Thymus (tissue), 14 donors: ENCODE measurements at places on chromosomes 5 and 9.

DNA sequence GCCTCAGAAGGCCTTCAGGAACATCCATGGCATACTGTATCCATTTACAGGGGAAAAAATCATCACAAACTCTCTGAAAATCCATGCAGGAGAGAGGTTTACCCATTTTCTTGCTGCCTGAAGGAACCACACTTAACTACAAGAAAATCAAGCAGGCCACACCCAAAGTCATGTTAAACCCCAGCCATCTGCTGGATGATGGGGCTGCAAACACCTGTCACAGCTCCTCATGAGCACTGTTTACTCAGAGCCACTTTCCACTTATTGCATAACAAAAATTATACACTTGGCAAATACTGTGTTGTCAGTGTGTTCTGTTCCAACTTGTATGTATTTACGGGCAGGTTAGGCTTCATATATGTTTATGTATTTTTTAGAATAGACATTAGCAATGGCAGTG, 35.8 kb downstream of the PPIC start:
- DNase-seq, result no peak

GRCh38 chr5:87581661-87582060, 168.9 kb upstream of the CCNH start:
- DNase-seq, result no peak

- peak; percentile 48 for DNase-seq
Observed at GRCh38 chr5:18745988-18746615, 1111.8 kb downstream of the TAF11L14 start.

DNA sequence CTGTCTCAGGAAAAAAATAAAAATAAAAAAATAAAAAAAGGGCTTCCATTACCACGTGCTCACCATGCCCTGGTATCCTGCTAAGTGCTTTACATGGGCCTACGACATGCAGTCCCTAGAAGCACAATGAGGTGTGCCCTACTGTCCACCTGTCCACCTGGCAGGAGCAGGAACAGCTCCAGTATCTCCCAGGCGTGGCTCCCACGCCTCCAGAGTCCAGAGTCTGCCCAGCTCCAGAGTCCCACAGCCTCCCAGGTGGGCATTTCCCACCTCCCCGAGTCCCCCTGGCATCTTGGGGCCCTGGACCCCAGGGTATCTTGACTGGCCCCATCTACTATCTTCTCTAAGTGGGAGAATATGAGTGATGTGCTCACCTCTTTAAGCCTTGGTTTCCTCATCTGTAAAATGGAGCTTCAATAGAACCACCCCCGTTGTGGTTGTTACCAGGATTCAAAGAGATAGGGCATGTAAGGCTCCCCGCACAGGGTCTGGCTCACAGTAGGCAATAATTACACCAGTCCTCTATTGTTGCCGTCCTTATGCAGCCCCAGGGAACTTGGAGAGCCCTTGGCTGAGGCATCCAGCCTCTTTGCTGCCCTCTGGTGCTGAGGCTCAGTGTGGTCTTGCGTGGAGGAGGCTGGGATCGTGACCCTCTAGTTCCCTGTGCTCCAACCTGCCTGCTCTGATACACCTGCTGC, 8.9 kb downstream of the CXCL14 start:
- no peak for DNase-seq

GRCh38 chr5:79050498-79050897, 19.0 kb downstream of the DMGDH start:
- DNase-seq, result no peak

- no peak for DNase-seq
Observed at GRCh38 chr9:126218359-126219125, 108.1 kb upstream of the MVB12B start.
